Stimulated activated CD4-positive, alpha-beta T cell treated with anti-CD3 and anti-CD28 coated beads, Interleukin-1b, Interleukin-23, amount 100 ng/mL, for 1 hour (primary cell): ENCODE measurements at places on chromosomes 4 and X.

GRCh38 chr4:158090323-158090722 lies 82.5 kb downstream of the GASK1B start:
- no peak for DNase-seq

GRCh38 chr4:43709443-43709842 lies 739.2 kb downstream of the KCTD8 start:
- no peak for DNase-seq

DNA sequence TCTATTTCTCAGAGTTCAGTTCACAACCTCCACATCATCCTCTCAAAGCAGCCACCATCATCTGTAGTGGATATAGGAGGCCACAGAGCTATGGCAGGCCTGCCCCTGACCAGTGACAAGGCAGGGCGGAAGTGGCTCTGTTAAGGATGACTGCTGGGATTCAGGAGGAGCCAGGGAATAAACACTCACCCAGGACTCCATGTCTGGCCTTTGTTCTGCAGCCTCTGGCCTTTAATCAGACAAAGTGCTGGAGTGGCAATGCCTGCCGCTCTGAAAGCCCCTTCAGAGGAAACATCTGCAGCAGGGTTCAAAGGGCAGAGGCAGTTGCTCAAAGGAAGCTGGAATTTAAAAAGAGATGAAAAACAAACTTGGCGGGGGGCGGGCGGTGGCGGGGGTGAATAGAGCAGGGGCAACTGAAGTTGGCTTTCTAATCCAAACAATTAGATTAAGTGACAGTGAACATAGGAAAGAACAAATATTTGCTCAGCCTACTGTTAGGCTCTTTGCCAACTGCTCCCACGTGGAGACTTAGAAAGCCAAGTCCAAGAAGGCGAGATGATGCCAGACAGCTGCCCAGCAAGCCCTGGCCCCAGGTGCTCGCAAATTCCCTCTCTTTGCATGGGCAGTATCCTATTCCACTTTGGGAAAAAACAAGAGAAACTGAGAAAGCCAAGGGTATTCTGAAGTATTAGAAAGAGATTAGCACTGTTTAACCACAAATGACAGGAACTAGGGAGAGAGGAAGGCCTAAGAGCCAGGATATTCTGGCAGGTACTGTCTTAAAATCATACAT lies 5.5 kb downstream of the MPP1 start:
- DNase-seq = no peak

DNA sequence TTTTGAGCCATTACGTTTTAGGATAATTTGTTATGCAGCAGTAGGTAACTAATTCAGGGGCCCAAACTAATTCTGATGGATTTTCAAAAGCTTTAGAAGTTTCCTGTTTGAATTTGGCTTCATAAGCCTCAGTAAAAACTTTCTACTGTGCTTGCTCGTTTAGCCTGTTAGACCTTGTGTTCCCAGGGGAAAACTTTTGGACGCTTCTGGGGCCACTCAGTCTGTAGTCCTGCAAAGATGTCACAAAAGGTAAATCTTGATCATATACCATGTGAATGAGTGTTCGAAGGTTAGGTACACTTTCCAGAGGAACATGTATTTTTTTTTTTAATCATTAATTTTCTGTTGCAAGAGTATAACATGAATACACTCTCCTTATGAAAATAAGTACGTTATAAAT lies 70.7 kb downstream of the SUPT20HL2 start:
- no peak for DNase-seq

DNA sequence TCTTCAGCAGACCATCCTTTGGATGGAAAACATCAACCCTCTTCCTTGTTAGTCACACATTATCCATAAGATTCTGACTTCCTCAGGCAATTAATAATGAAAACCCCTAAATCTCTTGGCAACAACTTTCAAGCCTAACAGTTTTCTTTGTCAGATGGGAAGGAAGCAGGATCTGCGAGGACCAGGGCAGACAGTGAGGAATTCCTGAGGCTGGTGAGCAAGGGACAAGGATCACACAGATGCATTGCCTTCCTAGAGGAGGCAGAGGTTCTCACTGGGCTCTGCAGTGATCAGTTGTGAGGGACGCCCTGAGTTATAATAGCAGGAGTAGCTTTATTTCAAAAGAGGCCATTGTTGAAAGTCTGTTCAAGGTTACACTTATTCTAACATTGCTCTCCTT lies 195.4 kb downstream of the SLIT2 start:
- DNase-seq = no peak

DNA sequence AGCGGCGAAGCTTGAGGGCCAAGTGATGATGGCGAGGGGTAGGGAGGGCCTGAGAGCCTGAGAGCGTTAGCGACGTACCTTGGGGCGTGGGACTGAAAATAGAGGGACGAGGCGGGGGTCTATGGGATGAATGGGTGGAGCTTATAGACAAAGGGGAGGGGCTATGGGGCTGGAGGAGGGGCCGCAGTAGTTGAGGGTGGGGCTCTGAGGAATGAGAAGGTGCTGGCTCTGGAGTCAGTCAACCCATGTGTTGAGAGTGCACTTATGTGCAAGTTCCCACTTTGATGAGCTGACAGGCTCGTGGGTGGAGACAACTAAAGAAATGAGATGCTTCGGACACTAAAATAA lies 488 bp downstream of the TBC1D25 start:
- DNase-seq = peak; percentile 11

GRCh38 chrX:41946235-41946634 lies 22.9 kb upstream of the CASK start:
- DNase-seq = no peak

GRCh38 chrX:16870862-16871815 lies 977 bp upstream of the RBBP7 start:
- no peak for DNase-seq

GRCh38 chrX:8960957-8961468 lies 72.9 kb downstream of the FAM9B start:
- DNase-seq = no peak

DNA sequence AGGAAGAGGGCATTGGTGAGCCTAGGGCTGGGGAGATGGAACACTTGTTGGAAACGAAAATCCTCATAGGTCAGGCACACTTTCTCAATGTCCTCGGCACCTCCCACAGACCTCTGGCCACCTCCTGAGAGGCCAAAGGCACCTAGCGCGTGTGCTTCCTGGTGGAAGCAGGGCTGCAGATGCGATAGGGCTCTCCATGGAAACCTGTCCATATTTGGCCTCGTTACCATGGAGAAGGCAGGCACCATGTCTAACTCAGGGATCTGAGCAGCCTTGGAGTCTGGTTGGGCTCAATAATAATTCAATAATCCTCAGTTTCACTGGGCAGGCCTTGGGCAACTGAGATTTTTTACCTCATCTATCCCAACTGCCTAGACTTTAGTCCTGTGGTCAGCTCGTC lies 58.3 kb downstream of the RAI2 start:
- no peak for DNase-seq

GRCh38 chr4:42293967-42294813 lies 103.1 kb upstream of the SHISA3 start:
- DNase-seq = no peak

DNA sequence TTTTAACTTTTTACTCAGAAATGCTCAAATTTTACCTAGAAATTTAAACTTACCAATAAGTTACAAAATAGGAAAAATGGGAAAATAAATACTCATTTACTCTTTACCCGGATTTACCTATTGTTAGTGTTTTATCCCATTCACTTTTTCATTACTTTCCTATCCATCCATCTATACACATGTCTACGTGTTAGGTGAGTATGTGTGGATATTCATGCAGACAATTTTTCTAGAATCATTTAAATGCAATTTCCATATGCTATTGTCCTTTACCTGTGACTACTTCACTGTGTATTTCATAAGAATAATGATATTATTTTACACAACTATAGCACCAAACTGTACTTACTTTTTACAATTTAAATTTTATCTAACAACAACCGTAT lies 896.6 kb upstream of the INTU start:
- no peak for DNase-seq
